ENCODE measurements at places on chromosomes 7 and 10. TPM values are rescaled to one million over a fixed set of nuclear protein-coding genes. Genes with fewer than 3 reads are reported as not detected.

DNA sequence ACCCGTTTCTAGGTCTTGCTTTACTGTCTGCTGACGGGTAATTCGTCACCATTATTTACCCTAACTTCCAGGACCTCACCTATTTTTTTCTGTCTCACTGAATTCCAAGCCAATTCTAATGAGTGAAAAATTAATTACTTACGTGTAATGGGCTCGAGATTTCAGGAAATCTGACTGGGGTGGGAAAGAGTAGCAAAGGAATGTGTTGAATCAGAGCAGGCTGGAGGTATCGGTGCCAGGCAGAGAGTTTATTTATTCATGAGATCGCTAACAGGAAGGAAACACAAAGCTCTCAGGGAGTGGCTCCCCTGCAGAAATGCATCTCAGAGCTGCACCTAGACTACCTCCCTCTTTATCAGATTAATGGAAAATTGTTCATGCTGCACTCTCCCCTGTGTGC, 4.0 kb upstream of the DIP2C start:
- no peak for DNase-seq

DNA sequence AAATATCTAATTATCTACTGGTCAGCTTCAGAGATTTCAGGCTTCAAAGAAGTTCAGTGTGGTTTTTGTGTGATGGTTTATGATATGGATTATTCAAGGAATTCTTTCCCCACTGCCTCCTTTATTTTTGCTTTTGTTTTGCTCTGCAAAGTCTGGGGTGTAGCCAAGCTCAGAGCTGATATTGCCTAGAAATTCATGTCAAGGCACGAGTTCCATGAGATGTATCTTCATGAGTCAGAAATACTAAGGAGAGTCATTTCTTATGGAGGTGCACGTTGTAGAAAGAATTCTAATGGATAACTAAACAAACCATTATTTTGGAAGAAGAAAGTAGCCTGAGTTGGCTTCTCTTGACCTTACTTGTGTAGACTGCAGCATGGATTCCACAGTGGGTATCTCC, 37.4 kb downstream of the VIM start:
- DNase-seq: no peak

GRCh38 chr7:129617178-129617577, 5.7 kb downstream of the NRF1 start:
- no peak for DNase-seq

SSC4D gene
- 0.47 TPM for total RNA-seq

DNA sequence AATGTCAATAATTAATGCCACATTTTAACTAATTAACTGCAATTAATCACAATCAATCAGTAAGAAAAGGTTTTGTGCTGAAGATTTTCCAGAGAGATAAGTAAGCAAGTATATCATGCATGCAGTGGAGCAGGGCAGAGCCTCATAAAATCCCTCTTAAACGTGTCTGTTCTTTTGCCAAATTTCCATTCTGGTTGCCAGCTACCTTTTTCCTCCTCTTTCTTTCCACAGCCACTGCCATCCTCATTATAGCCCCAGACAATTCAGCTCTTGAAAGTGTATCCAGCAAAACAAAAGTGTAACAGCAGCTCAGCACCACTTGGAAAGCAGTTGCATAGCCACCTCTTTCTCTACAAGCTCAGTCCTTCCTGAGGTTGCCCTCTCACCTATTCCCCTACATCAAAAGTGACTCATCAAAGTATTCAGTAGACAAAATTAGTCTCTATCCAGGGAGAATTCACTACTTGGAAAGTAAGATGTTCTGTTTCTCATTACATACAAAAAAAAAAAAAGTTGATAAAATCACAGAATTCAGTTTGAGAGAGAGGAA, 26.9 kb upstream of the EPHB6 start:
- no peak for DNase-seq
